ENCODE measurements at places on chromosomes 3 and 15.

DNA sequence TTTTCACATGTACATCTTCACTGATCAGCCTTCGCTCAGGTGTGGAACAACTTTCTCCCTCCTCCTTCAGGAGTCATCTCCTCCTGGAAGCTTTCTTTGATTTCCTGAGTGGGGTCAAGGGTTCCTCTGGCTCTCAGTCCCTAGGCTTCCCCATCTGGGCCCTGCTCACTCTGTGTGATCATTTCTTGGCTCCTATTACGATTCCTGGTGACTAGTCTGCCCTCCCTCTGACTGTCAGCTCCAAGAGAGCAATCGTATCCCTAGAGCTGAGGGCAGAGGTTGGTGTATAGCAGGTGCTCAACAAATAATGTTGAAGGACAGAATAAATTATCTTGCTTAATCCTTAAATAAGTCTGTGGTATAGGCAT, 15.3 kb upstream of the PRKCD start:
- DNase-seq: no peak

- no peak for DNase-seq
Observed at GRCh38 chr3:192830291-192831110, 87.2 kb downstream of the MB21D2 start.

- DNase-seq: no peak
Observed at GRCh38 chr3:175288621-175289020, 429.5 kb downstream of the NAALADL2 start.

DNA sequence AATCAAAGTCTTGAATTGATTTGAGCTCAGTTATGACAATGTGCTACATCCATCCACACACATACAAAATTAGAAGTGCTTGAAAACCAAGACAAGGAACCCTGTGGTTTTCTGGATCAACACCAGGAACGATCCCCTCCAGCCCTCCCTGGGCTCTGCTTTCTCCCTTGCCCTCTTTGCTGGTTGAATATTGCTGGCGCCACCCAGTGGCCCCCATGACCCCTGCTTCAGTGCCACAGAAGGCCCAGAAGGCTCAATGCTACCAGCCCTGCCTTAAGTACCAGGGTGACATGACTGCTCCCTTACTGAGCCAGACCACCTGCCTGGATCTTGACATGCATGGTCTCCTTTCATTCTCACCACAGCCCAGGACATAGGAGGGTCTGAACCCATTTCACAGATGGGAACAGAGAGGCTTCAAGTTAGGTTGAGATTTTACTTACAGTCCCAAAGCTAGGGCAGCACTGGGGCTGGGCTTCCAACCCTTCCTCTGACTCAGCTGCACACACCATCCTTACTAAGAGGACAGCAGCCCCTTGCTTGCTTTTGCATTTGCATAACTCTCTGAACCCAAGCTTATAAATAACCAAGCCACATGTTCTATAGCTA, 15.0 kb downstream of the IL12A start:
- DNase-seq: peak; percentile 45

- DNase-seq: no peak
Observed at GRCh38 chr15:100740138-100740537, 137.7 kb downstream of the ASB7 start.

GRCh38 chr3:126035362-126036050, 48.4 kb downstream of the SLC41A3 start:
- no peak for DNase-seq

GRCh38 chr3:96970211-96970610, 155.8 kb downstream of the EPHA6 start:
- DNase-seq: no peak

- peak; percentile 95 for DNase-seq
Observed at GRCh38 chr15:51731549-51732267, 5.7 kb downstream of the LYSMD2 start.
